ENCODE measurements at places on chromosomes 5 and 9. TPM values are rescaled to one million over a fixed set of nuclear protein-coding genes. Genes with fewer than 3 reads are reported as not detected.

The SHLD3 gene
- total RNA-seq: 1.9 TPM

The DRD1 gene
- total RNA-seq: not detected

The CCT5 gene
- 548 TPM for total RNA-seq

The AGXT2 gene
- not detected for total RNA-seq

The SPATA6L gene
- 1.8 TPM for total RNA-seq

The CTSL gene
- 33.0 TPM for total RNA-seq

DNA sequence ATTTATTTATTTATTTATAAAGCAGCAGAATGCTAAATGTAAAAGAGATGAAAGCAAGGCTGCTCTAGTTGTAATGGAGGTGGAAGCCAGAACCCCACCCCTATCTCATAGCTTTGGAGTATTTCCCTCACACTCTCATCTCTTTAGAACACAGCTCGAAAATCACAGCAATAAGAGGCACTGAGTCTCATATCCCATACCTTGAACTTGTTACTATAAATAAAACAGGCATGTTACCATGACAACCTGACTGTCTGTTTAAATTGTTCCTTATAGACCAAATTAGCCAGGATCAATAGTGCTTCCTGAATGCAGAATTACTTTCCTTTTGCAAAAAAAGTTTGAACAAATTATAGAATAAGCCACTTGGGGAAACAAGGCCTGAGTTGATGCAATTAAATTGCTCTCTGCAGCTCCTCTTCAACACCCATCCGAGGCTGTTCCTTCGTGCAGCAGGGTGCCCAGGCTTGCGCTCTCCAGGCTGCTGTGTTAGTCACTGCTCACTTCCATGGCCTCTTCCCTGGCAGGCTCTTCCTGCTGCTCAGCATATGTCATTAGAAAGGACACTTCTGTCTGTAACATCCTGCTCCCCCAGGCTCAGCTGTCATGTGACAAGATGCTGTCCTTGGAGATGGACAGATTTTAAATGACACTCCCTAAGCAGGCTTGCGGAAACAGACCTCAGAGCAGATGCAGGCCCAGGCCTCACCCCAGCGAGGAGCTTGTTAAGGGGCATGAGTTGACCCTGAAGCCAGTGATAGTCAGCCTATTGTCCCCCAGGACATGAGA is 120.2 kb downstream of the CARTPT start:
- DNase-seq: no peak

- DNase-seq: no peak
Measured at GRCh38 chr5:139664727-139665351, 16.7 kb downstream of the CXXC5 start.

DNA sequence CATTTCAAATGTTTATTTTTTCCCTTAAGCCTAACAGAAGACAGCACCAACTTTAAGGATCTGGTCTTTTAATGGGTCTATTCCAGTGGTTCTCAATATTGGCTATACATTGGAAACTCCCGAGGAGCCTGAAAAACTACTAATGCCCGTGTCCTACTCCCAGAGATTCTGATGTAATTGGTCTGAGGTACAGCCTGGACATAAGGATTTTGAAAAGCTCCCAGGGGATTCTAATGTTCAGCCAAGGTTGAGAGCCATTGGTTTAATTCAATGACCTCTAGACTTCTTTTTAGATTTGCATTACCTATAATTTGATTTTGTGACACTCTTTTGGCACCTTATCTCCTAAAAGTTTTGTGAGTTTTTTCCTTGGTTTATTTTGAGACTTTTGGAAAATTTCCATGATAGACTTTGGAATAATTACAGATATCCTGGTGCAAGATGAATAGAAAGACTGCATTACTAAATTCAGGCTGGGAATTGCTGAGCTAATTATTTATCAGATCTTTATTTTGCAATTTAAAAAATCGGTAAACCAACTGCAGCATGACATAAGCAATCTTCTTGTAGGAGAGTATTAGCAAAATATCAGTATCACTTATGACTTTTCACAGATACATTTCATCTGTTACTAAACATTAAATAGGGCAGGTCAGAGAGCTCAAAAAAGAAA is 91.5 kb upstream of the ELL2 start:
- no peak for DNase-seq

GRCh38 chr9:886886-887285 is 45.4 kb downstream of the DMRT1 start:
- DNase-seq: no peak

DNA sequence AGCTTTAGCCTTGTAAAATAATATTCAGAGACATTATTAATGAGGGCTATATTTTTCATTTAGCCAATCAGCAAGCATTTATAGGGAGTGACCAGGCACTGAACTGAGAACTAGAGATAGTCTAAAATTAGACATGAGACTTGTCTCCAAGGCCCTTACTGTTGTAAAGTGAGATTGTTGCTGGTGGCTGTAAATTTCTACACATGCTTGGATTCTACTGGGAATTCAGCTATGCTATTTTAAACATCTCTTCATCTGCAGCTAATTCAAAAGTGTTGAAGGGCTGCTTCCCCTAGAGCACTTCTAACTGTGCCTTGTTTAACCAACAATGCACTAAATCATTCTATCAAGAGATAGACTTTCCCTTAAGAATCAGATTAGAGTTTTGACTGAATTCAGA is 67.4 kb downstream of the CHSY3 start:
- no peak for DNase-seq

DNA sequence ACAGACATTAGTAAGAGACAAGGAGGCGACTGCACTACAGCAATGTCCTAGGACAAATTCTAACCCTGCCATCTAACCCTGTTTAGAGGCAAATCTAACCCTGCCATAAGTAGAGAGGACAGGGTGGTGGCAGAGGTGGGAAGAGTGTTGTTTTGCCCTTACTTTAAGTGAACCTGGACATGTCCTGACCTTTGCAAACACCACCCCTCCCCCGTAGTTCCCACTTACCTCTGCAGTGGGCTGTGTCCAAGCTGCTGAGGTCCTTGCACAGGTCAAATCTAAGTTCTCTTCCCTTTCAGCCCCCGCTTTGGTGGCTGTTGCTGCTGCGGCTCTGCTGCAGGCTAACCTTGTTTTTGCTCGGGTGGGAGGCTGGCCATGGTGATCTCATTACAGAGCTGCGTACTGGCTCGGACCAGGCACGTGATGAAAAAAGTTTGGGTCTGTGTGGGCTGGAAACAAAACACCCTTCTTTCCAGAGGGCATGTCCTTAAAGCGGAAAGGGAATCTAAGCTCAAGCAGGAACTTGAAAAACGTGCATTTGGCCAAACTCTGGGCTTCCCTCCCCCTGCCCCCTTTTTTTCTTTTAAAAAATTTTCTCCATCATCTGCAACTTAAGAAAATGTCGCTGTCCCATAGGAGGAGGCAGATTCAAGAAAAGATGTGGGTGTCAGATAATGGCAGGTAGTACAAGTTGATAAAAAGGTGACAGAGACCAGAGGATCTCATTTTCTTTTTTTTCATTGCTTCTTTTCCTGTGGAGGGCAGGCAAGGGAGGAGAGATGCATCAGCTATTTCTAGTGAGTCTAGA is at the start of gene FAXDC2:
FAXDC2 (minus strand) TSS at position 349 of the 808 bp plus-strand sequence. CDS start 12,425 bp downstream, outside the sequence.
- DNase-seq: peak; percentile 50

- peak; percentile 22 for DNase-seq
Measured at GRCh38 chr9:77462066-77462465, 186.1 kb downstream of the GNA14 start.

- peak; percentile 48 for DNase-seq
Measured at GRCh38 chr9:133421615-133422542, at the start of gene ADAMTS13. Gene ADAMTS13, plus strand, starts transcription at chr9:133422367. Its CDS starts 77 bp downstream, at chr9:133422444.

- DNase-seq: no peak
Measured at GRCh38 chr5:11007269-11007870, 246.3 kb upstream of the DAP start.

- no peak for DNase-seq
Measured at GRCh38 chr5:124252747-124253146, 493.7 kb downstream of the ZNF608 start.

GRCh38 chr5:140114341-140115185 is 654 bp downstream of the PURA start:
- DNase-seq: peak; percentile 57

DNA sequence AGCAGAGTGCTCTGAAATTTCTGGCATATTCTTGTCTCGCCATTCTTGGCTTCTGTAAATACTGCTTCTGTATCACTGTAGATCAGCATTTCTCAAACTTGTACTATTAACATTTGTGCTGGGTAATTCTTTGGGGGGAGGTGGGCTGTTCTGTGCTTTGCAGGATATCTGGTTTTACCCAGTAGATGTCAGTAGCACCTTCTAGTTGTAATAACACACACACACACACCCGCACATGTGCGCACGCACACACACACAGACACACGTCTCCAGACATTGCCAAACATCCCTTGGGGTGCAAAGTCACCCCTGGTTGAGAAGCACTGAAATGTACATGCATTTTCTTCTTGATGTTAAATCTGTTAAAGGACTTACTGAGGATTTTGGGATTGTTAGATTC is 304.1 kb downstream of the MAT2B start:
- DNase-seq: no peak
